ENCODE measurements at places on chromosomes 3 and 15.

GRCh38 chr3:25695731-25696420 is 31.2 kb upstream of the TOP2B start:
- DNase-seq = no peak

- peak; percentile 54 for DNase-seq
Observed at GRCh38 chr15:26891448-26892181, 24.8 kb downstream of the GABRA5 start.

DNA sequence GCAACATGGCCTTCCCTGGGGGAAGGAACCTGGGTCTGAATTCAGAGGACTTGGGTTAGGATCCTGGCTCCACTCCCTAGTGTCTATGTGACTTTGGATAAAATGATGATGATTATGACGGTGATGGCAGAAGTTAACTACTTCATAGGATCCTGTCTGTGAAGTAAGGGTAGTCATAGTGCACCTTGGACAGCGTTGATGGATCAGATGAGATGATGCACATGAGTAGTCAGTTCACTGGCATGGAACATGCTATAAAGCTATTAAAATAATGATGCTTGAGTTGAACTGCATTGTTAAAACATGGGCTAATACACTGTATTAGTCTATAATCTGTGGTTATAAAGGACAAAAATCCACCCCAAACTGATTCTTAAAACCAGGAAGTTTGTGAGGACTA is 62.0 kb downstream of the EEFSEC start:
- DNase-seq = no peak

DNA sequence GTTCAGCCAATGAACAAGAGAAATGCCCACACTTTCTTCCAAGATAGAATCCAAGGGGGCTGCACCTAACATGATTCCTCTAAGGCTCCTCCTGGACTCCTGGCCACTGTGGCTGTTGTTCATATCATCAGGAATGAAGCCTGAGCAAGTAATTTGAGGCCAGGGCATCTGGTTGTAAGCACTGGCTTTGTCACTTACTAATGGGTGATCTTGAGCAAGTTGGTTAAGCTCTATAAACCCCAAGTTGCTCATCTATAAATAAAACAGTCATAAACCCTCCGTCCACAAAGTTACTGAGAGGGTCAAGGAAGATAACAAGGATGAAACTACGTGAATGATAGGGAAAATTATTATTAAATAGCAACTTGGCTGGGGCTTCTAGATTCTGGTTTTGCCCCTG is 58.3 kb downstream of the CDC25A start:
- DNase-seq = no peak

DNA sequence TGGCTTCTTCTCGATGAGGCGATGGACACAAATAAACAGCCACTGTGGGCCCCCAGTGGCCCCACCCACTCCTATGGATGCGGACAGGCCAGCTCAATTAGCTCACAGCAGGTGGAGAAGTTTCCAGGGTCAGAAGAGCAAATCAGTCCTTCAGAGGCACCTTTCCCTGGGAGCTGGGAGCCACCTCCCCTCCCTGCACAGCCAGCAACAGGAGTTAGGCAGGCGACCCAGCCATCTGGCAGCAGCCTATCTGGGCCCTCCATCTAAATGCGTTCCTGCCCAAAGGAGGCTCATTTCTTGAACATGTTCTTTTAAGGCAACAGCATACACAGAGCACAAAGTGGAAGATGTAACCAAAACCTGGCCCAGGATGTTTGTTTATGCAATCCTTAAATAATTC is 211.9 kb upstream of the ARRDC4 start:
- no peak for DNase-seq

DNA sequence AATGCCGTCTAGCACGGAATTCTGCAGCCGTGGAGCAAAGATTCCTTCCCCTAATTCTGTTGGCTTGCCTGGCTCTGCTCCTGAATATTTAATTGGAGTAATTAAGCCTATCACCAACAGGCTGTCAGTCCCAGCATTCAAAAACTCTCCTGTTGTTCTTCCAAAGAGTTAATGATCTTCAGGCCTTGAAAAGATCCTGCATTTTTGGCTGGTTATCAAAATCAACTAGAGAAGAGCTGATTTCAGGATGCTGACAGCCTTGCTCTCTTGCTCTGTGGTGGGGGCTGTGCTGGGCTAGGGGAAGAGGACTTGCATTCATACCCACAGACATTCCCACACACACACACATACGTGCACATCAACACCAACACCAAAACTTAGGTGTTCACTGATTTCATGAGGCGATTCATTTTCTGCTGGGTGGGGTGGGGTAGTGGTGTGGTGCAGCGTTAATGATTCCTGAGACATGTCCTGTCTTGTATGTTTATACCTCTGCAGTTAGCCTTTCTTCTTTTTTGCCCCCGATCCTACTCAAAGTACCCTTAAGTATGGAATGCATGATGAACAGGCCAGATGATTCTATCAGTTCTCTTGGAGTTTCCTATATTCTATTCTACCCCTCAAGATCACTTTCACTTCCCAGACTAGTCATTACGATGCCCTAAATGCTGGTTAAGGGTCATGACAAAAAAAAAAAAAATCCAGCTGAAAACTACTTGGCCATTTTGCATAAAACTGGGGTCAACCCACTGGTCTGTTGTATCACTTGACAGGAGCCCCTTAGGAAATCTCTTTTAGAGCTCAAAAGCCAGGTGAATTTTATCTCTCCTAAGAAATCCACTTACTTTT is 42.3 kb downstream of the CPN2 start:
- no peak for DNase-seq

- no peak for DNase-seq
Observed at GRCh38 chr15:99719096-99719541, 14.1 kb downstream of the LYSMD4 start.

- peak; percentile 76 for DNase-seq
Observed at GRCh38 chr15:75347222-75348033, 589 bp downstream of the NEIL1 start.

DNA sequence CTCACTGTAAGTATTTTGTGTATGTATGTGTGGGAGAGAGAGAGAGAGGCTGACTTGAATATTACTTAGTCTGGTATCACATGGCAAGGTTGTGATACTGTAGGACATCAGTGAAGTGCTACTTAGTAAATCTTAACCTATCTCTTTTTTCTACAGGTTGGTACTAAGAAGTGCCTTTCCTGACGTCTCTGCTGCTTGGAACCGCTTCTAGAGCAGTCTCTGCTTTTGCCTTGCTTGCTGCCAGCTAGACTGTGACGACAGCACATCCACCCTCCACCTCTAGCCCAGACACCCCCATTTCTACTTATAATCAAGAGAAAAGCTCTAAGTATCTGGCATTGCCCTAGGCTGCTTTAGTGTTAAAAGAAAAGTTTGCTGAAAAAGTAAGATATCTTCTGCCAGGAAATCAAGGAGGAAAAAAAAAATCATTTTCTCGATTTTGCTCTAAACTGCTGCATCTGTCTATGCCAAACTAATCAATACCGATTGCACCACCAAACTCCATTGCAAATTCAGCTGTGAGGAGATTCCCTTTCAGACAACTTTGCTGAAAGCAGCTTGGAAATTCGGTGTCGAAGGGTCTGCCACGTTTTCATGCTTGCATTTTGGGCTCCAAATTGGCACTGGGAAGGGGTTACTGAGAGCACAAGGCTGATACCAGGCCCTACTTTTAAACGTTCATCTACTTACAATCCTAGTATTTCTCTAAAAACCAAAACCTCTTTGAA is 30.7 kb downstream of the MBNL1 start:
- no peak for DNase-seq

GRCh38 chr3:197854596-197855343 is 63.7 kb downstream of the LRCH3 start:
- DNase-seq = no peak

- no peak for DNase-seq
Observed at GRCh38 chr3:9109568-9109914, 139.9 kb downstream of the SRGAP3 start.

DNA sequence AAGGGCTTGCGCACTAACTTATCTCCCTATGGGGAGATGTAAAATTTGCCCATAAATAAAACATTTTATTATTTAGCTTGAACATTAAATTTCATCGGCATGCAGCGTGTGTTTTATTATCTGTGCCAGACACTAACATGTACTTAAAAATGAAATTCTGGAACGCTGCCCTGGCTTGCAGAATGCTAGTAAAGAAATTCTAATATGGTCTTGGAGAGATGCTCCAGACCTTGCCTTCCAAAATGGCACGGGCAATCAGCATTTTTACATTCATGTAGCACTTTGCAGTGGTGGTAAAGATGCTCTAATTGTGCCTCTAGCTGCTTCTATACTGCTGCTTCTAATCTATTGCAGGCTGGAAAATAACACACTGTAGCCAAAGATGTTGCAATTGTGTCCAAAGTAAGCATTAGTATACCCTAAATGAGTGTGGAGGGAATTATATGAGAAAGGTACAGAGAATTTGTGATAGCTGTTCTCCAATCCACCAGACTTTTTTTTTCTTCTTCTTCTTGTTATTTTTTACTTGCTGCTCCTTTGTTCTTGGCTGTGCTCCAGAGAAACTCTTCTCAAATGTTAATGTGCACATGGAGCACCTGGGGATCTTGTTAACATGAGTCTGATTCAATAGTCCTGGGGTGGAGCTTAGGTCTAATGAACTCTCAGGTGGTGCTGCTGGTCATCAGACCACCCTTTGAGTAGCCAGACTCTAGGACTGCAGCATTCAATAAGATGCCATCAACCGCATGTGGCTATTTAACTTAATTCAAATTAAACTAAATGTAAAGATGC is 47.3 kb downstream of the CRABP1 start:
- no peak for DNase-seq

DNA sequence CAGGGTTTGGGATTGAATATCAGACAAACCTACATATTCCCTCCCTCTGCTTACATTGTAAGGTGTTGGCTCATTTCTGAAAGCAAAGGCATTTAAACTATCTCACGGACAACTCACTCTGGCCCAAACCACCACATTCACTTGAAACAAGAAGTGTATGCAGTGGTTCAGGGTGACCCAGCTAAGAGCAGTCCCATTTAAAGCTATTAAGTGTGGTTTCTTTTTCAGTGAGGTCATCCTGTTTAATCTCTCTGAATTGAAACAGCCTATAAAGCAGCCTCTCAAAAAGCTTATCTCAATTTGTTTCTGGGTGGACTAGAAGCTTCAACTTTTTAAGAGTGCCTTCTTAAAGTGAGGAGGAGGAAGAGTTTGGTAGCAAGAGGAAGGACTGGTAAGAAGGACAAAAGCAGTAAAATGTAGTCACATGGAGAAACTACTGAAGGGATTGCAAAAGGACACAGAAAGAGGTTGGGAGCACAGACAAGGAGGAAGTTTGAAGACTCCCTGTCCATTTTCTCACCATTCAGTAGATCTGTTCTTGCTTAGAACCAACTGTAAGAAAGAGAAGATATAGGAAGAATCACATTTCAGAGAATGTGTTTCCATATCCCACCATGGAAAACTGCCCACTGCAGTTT is 151.6 kb downstream of the TMCO5A start:
- no peak for DNase-seq

DNA sequence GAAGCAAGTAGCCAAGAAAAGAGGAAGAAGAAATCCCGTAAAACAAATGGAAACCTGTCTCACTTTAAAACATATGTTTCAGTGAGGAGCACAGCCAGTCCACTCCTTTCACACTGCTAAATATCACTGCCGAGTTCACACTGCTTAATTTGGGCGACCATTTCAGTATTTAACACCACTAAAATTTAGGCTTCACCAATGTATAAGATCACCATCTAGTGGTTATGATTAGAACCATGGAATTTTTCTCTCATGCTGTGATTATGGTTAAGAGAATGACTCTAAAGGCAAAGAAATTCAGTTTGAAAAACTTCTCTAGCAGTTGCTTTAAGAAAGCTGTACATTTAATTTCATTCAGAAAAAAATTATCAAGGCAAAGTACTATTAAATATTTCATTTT is 16.6 kb downstream of the SLC4A7 start:
- no peak for DNase-seq

- no peak for DNase-seq
Observed at GRCh38 chr15:69511015-69511414, 58.4 kb downstream of the RPLP1 start.

GRCh38 chr3:29468187-29468586 is 187.3 kb downstream of the RBMS3 start:
- DNase-seq = no peak

DNA sequence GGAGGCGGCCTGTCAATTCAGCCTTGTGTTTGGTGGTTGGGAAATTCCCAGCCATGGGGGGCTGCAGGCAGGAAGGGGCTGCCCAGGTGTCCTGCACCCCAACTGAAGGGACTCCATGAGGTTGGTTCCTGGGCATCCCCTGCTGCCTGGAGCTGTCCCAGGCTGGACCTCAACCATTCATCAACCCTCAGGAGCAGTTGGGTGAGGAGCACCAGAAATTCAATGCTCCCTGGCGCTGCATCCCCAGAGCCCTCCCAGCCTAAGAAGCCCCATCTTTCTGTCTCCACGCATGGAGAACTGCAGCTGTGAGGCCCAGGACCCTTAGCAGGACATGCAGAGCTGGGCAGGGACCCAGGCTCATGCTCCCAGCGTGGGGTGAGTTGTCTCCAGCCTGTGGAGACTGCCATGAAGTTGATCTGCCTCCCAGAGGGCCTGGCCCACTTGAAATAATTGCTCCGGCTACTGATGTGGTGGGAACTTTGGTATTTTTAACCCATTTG is 8.0 kb upstream of the SEMA3B start:
- DNase-seq = no peak

DNA sequence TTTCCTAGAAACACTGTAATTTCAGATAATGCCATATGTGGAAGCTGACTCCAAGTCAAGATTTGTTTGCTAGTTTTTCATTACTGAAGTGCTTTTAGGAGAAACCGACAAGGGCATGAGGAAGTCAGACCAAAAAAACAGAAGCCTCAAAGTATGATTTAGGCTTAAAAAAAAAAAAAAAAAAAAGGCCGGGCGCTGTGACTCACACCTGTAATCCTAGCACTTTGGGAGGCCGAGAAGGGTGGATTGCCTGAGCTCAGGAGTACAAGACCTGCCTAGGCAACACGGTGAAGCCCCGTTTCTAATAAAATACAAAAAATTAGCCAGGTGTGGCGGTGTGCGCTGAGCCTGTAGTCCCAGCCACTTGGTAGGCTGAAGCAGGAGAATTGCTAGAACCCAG is 11.6 kb downstream of the RPL15 start:
- DNase-seq = no peak

DNA sequence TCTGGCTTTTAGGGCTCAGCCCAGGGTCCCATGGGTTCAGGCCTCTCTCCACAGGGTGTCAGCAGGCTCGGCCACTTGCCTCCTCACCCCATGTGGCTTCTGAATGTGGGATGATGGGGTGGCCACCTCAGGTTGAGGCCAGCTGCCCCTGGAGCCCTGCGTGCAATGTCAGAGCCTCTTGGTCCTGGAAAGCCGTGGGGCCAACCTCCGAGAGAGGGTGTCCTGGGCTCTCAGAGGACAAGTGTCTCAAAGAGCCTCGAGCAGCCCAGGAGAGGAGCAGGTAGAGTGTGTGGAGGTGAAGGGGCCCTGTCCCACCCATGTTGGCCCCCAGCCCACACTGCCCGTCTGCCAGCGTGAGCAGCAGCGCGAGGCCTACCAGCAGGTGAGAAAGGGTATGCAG is 86.0 kb downstream of the PLXNA1 start:
- DNase-seq = no peak

GRCh38 chr15:73560501-73561117 is 72.6 kb downstream of the NPTN start:
- no peak for DNase-seq

- DNase-seq = no peak
Observed at GRCh38 chr15:48176112-48176511, 2.0 kb downstream of the MYEF2 start.

GRCh38 chr15:67188551-67189218 is 65.8 kb downstream of the AAGAB start:
- no peak for DNase-seq
